Activated CD4-positive, alpha-beta T cell treated with anti-CD3 and anti-CD28 coated beads, Interleukin-2, Interleukin-4, amounts not matched to agents 100 ng/mL and 50 ng/mL, durations not matched to agents 16 hours and 8 hours (primary cell): ENCODE measurements at places on chromosomes 4 and X.

DNA sequence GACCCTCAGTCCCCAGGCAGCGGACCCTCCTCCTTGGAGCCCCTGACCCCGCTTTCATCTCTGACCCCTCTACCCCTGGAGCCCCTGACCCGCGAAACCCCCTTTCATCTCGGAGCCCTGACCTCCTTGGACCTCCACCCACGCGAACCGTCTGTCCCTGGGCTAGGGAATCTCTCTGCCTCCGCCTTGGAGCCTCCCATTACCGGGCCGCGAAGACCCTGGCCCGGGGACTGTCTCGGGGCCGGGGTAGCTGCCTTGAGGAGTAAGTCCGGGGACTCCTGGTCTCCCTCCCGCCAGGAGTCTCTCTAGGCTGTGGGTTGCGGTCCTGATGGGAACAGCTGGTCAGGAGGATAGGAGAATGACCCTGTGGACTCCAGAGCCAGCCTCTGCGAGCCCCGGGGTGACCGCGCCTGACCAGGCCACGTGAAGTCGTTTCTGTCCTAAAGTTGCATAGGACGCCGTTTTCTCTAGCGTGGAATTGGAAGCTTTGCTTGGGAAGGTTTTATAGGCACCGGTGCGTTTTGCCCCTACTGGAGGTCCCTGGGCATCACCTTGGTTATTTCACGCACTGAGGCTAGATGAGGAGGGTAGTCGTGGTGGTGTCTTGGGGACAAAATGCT lies 824 bp downstream of the TBC1D14 start:
- DNase-seq, result no peak

DNA sequence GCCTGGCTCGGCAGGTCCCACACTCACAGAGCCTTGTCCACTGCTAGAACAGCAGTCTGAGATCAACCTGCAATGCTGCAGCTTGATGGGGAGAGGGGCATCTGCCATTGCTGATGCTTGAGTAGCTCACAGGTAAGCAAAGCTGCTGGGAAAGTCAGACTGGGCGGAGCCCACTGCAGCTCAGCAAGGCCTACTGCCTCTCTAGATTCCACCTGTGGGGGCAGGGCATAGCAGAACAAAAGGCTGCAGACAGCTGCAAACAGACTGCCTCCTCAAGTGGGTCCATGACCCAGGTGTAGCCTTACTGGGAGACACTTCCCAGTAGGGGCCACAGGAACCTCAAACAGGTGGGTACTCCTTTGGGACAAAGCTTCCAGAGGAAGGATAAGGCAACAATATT lies 110.6 kb upstream of the ADAMTS3 start:
- no peak for DNase-seq

DNA sequence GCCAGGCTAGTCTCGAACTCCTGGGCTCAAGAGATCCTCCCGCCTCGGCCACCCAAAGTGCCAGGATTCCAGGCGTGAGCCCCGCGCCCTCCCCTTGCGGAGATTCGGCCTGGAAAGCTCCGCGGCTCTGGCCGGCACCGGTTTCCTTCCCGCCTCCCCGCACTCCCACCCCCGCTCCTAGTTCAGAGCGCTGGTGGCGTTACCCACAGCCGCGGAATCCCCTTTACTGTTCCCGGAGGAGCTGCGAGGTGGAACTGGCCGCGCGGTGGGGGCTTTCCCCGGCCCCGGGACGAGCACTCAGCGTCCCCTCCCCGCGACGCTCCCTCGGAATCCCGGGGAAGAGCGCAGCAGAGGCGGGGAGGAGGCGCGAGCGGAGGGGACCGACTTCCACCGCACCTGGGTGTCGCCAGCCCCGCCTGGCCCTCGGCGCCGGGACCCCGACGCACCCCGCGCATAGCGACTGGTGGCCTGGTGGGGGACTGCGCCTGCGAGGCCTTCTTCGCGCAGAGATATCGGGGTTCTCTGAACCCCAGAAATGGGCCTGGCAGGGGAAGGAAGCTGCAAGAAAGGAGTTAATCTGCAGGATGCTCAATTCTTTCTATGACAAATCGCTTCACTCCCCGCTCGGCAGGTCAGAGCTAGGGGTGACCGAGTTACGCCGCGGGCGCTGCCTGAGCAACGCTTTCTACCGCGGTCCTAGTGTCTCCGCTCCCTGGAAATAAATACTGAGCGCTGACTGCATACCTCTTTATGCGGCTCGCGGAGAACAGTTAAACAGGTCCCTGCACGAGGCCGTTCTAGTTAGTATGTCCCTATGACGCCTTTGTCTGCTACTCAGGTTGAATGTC lies 14.6 kb upstream of the SLC25A4 start:
- DNase-seq, result no peak

GRCh38 chr4:100848841-100849240 lies 331.0 kb upstream of the EMCN start:
- DNase-seq, result peak; percentile 67

DNA sequence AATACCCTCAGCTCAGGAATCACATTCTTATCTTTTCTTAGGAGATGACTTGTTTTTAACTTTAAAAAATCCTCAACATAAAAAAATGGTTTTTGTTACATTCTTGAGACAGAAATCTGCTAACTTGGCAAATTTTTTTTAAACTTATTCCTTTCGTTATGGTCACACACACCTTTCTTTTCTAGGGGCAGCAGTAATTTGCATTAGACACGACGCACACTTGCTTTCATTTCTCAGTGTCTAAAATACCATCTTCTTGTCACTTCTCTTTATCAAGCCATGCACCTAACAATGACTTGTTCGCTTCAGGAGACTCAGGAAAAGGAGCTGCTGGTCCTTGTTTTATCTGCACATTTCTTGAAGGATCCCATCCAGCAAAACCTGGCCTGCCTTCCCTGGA lies 112.6 kb upstream of the TBL1X start:
- DNase-seq, result peak; percentile 29

DNA sequence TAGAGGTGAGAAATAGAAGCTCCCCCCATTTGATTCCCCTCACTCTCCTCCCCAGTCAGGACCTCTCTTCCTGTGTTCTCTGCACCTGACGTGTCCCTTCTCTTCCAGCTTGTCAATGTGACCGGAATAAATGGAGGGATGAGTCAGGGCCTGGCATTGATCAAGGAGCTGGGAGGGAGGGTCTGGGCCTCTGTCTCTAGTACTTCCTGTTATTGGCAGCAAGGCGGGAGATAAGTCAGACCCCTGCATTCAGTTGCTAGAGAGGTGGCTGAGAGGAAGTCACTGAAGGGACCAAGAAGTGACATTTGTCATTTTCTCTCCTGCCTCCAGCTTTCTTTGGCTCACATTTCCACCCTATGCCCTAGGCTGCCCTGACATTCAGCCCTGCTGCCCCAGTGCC lies 35.1 kb upstream of the ZNF41 start:
- DNase-seq, result no peak

DNA sequence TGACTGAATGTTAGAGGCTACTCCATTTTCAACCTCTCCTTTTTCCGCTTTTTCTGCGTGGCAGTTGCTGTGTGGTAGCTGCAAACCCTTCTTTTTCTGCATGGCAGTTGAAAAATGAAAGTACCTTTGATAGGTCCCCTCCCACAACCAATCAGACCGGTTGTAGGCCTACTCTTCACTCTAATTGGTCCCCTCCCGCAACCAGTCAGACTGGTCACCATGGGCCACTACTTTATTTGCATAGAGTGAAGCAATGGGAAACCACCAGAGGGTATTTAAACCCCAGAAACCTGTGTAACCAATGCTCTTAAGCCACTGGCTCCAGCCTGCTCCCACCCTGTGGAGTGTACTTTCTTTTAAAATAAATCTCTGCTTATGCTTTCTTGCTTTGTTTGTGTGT lies 877.8 kb downstream of the FAM133A start:
- no peak for DNase-seq

DNA sequence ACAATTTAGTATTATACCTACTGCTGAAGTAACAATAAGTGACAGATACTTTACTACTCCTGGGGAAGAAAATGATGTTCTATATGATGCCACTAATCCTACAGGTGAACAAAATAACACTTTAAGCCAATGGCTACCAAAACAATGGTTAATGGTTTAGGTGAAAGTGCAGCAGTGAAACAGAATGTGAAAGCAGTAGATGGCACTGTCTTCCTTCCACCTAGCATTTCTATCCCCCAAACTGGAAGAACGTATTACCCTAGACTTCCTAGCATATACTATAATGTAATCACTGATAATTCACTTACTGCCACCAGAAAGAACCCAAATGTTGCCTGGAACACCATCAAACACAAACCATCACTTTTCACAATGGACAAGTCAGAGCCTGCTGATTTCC lies 18.9 kb upstream of the CABS1 start:
- DNase-seq, result no peak

DNA sequence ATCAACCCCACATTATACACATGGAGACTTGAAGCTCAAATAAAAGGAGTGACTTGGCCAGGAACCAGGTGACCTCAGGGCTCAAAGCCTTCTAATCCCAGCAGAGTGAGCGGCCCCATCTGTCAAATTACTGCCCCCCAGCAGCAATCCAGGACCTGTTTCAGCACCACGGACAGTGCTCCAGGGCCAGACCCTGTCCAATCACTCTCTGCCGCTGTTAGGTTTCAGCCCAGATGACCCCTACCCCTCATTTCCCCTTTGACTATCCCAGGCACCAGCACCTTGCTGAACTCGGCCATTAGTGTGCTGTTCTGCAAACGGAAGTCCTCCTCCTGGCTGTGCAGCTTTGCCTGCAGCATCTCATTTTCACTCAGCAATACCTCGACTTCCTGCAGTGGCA lies 5.1 kb downstream of the GRIPAP1 start:
- no peak for DNase-seq

- no peak for DNase-seq
These were observed 1.0 kb downstream of the TBCK start for GRCh38 chr4:106314960-106315359.

GRCh38 chr4:54741202-54741601 lies 83.4 kb downstream of the KIT start:
- DNase-seq, result no peak

GRCh38 chr4:89803915-89804314 lies 33.0 kb downstream of the SNCA start:
- no peak for DNase-seq

DNA sequence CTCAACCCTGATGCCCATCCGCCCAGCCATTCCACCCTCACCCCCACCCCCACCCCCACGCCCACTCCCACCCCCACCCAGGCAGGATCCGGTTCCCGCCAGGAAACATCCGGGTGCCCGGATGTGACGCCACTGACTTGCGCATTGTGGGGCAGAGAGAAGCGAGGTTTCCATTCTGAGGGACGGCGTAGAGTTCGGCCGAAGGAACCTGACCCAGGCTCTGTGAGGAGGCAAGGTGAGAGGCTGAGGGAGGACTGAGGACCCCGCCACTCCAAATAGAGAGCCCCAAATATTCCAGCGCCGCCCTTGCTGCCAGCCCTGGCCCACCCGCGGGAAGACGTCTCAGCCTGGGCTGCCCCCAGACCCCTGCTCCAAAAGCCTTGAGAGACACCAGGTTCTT lies at the start of gene MAGEA1:
Gene MAGEA1, plus strand, starts transcription at position 154 of the 400 bp plus-strand sequence. CDS start 3,106 bp downstream, outside the sequence.
- no peak for DNase-seq

DNA sequence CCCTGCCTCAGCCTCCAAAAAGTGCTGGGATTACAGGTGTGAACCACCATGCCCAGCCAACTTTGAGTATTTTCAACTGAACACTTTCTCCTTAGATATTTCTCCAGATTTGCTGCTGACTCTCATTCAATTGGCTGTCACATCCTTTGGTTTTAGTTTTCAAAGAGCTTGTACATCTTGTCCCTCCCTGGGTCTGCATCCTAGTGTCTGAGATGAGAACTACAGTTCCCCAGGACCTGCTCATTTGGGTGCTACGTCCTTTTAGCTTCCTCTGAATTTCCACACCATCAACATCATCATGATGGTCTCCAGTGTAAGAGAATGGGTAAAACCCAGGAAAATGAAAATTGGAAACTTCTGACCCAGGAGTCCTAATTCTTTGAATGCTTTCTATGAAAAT lies 312.9 kb downstream of the NLGN4X start:
- no peak for DNase-seq

DNA sequence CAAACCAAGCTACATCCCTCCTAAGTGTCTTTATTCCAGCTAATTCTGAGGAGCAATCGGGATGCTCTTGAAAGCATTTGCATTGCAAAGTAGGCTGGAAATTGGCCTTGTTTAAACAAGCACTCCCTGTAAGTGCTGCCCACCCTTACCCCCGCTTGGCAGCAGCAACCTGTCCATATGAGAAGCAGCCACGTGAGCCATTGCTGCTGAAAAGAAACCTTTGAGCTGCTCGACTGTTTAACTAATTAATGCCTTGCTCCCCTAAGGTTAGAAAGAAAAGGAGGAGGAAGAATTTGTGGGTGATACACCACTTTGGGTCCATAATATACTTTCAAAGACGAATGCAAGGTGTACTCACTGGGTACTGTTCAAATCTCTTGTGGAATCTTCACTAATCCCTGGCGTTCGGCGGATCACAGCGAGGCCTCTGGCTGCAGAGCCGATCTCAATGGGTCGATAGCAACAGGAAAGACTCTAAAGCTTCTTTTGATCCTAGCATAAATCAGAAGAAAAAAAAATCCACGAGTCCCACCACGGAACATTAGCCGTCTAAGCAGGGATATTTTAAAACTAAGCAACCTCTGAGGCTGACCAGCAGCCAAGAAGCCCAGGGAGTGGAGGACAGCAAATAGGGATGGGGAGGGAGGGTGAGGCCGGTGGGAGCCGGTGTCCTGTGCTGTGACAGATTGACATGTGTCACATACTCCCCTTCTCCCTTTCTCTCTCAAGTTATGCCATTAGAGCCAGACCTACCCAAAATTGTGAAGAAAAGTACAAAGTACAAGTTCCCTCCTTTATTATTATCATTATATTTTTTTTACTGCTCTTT lies 37.2 kb upstream of the MGST2 start:
- DNase-seq, result no peak

GRCh38 chr4:158949099-158949498 lies 153.8 kb upstream of the RAPGEF2 start:
- DNase-seq, result no peak

DNA sequence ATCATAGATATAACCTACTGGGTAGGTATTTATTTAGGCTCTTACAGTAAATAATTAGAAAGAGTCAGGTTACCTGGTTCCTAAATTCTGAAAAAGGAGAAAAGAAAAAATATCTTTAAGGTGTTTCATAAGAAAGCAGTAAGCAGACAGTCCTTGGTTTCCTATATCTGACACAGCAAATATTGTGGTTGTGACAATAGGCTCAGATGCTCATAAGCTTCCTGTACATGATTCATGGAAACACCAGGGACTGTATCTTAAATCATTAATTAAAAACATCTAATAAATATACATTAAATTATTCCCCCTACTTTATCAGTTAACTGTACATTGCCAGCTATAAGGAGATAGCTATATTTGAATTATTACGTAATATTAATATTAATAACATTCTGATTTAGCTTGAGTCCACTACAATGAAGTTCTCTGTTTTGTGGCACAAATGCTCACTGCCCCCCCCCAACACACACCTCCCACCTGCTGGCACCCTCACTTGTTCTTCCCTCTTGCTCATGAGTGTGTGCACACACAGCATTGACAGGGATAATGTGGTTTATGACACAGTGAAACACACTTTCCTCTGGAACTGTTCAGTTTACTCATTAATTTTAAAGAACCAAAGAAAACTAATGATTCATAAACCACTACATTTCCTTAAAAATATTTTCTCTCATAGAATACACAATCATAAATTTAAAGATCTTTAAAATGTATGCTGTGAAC lies 187.4 kb downstream of the NR3C2 start:
- no peak for DNase-seq

GRCh38 chr4:95181243-95181995 lies 367.4 kb downstream of the UNC5C start:
- DNase-seq, result peak; percentile 19
